NCI-H774 (cell line): ENCODE measurements at places on chromosomes 4 and X.

- DNase-seq = no peak
Measured at GRCh38 chr4:158801066-158801465, 32.2 kb downstream of the FNIP2 start.

DNA sequence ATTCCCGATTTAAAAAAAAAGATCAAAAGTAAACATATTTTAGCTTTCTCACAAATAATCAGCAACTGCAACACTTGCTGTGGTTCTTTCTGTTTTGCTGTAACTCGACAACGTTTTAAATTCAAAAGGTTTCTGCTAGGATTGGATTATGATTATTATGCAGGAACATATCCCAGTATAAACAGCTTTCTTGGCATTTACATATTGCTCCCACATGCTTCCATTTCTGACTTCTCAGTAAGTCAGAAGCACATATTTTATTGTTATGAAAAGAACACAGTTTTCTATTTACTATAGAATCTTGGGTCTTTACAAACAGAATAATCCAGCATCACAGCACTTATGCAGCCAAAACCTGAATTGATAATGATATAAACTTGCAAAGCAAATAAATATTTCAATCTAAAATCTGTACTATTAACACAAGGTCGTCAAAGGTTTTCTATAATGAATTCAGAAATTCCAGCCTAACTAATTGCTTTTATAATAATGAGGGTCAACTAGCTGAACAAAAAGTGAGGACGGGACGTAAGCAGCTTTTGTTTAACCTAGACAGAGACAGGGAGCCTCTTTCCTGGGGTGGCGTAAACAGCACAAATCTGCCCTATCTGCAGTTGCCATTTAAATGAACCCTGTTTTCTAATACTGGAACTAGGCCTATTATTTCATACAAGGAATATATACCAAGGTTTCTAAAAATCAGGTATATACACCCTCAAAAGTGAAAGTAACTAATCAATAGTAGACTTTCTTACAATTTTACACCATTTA, 9.8 kb upstream of the PCDH18 start:
- DNase-seq = no peak

GRCh38 chr4:73593631-73594241, 26.5 kb downstream of the RASSF6 start:
- no peak for DNase-seq

DNA sequence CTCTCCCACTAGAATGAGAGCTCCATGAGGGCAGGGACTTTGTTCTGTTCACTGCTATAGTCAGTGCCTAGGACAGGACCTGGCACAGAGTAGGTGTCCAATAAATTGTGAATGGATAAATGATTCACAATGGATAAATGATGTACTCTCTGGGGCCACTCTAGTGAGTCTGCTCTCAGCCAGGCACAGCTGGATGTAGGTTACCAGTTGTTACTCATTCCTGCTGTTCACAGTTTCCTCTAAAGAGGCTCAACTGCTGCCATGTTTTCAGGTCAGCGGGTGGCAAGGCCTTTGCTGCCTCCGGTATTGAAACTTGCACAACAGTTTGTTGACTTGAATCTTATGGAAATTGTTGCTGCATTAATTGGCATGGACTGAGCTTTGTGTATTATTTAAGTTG, 99.1 kb downstream of the NHSL2 start:
- no peak for DNase-seq

- no peak for DNase-seq
Measured at GRCh38 chr4:105158837-105159236, 12.2 kb downstream of the TET2 start.

DNA sequence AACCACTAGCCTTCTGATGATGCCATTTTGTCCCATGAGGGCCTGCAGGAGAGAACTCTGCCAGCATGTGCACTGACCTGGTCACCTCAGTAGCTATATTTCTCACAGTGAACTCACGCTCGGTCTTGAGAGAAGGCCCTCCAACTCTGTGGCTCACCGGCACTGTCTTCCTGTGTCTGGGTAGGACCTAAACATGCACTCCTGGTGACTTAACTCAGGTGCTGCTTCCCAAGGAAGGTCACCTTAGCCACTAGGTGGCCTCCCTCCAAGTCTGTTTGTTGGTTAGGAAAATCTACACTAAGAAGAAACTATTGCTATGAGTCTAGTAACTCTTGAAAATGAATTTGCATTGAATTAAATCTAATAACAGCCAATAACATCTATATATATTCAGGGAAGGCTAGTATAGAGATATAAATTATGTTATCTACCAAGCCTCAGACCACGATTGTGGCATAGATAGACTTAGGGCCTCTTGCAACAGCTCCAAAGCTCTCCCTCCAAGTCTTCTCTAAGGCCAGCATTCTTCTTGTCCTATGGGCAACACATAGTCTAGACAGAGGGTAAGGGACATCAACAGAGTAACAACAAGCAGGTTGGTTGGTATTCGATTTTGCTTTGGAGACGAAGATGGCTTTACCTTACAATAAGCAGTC, 24.7 kb downstream of the TLR10 start:
- DNase-seq = no peak

GRCh38 chrX:111645607-111646006, 35.4 kb upstream of the ALG13 start:
- no peak for DNase-seq

DNA sequence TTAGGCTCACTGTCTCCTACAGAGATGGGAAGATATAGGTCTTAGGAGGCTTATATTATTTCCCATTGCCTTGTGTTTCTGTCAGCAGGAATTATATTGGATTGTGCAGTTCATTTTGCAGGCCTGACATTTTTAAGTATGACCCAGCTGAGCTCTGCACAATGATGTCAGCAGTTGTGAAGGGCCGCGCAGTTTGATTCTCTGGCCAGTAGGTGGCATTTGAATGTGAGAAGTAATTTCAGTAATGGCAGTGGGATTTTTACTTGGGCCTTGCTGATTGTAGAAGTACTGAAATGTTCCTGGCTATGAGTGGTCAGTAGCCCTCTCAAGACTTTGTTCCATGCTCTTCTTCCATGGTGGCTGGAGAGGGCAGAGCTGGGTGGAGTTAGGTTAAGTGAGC, 247.2 kb upstream of the MTMR8 start:
- no peak for DNase-seq

GRCh38 chr4:144399927-144400326, 246.0 kb upstream of the HHIP start:
- DNase-seq = no peak

DNA sequence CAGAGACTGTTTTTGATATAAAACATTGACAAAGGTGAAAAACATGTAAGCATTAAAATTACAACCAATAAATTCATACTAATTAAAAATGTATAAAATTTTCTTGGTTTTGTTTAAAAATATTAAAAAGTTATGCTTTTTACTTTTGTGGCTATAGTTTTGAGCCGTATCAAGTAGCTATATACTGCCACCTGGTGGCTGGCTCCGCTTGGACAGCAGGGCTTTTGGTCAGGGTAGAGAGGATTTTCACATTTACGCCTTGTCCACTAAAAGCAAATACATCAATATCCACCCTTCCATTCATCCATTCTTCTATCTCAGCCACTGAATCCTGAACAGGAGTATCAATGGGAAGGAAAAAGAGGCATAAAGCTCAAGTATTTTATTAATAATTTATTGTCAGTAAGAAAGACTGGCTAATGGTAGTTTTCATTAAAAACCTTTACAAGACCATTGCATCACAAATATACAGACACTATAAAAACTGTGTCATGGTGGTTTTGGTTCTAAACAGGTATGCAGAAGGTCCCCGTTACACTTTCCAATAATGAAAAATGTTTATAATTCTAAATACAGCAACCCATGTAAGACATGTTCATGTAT, 32.1 kb upstream of the MTNR1A start:
- no peak for DNase-seq

DNA sequence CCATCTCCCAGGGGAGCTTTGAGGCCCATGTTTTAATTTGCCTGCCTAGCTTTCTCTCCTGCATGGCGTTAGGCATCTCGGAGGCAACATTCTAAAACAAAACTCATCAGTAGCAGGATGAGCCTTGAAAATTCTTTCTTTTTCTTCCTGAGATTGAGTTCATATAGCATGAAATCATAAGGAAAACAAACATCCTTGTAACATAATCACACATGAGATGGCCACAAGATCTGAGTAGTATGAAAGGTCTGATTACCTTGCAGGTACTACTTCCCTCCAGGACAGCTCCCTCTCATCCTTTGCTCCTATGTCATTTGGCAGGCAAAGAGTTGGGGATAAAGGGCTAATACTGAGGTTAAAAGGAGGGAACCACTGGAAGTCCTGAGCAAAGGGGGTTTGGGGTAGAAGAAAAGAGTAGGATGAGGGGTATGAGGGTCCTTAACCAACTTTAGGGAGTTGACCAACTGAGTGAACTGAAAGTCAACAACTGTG, 37.5 kb upstream of the CXCL8 start:
- no peak for DNase-seq

DNA sequence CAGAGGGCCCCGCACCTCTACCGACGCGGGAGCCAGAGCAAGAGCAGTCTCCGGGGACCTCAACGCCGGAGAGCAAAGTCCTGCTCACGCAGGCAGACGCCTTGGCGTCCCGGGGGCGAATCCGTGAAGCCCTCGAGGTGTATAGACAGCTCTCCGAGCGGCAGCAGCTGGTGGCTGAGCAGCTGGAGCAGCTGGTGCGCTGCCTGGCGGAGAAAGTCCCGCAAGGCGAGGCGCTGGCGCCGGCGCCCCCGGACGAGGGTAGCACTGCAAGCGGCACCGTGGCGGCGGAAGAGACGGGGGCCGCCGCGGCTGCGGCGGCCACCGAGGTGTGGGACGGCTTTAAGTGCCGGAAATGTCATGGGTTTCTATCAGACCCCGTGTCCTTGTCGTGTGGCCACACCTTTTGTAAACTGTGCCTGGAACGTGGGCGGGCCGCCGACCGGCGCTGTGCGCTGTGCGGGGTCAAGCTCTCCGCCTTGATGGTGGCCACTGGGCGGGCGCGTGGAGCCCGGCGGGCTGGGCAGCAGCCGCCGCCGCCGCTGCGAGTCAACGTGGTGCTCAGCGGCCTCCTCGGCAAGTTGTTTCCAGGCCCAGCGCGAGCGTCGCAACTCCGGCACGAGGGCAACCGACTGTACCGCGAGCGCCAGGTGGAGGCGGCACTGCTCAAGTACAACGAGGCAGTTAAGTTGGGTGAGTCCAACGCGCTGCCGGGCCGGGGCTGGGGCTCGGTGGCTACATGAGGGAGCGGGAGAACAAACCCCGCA, 672 bp downstream of the LONRF3 start:
- peak; percentile 37 for DNase-seq

GRCh38 chrX:104343428-104344129, 88.8 kb upstream of the ESX1 start:
- DNase-seq = no peak

DNA sequence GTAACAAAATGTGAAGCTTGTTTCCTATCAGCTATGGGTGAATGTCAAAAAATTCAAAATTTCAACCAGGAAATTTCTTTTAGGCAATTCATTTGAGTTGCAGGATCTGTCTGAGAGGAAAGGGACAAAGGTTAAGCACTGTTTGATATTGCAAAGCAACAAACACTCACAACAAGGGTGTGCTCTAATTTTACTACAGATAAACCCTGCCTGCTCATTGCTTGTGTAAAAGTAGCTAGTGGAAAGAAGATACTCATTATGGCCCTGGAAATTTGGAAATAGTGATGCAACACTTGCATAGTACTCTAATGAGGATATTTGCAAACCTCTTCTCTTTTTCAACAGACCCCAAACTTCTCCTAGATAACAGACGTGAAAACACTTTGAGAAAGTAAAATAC, 27.1 kb downstream of the FAM47E start:
- DNase-seq = no peak

DNA sequence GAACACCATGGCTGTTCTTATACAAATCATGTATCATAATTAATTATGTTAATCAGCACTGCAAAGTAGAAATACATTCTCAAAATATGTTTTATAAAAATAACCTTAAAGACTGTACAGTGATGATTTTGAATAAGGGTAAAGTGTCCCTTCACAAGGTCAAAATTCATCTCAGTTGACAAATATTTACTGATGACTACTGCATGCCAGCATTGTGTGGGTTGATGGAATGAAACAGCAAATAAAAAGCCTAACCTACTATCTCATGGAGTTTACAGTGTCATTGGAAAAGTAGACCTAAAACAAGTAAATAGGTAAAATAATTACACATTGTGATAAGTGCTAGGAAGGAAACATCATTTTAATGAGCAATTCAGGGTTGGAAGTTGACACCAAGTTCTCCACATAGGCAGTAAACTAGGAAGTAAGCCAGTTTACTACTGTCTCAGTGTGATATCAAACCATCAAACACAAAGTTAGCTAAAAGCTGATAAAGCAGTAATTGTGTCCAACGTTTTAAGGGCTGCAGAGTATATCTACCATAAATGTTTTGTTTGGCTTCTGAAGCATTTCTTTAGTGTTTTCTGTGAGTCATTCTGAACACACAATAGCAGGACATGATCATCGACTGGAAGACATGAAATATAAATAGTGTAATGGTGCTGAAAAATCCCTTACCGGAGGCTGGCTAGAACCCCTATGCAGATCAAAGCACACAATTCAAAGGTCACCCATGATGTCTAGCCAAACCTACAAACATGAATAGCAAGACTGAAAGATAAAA, 221.8 kb downstream of the DACH2 start:
- no peak for DNase-seq

DNA sequence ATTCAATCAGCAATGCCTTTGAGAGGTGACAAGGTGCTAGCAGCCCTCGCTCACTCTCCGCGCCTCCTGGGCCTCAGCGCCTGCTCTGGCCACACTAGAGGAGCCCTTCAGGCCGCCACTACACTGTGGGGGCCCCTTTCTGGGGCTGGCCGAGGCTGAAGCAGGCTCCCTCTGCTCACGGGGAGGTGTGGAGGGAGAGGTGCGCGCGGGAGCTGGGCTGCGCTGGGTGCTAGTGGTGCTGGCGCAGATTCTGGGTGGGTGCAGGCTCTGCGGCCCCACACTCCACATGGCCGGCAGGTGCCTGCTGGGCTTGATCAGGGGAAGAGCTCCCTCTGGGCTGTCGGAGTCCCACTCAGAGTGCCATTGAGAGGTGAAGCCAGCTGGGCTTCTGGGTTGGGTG, 351.0 kb downstream of the GASK1B start:
- DNase-seq = no peak

- no peak for DNase-seq
Measured at GRCh38 chr4:163833669-163834068, 339.2 kb downstream of the TMA16 start.

- no peak for DNase-seq
Measured at GRCh38 chr4:45855857-45856256, 268.0 kb downstream of the GABRG1 start.

- no peak for DNase-seq
Measured at GRCh38 chr4:93960450-93960849, 131.9 kb downstream of the ATOH1 start.

- no peak for DNase-seq
Measured at GRCh38 chr4:21890231-21890630, 58.3 kb downstream of the KCNIP4 start.

GRCh38 chrX:113726898-113727297, 857.0 kb upstream of the HTR2C start:
- DNase-seq = no peak

DNA sequence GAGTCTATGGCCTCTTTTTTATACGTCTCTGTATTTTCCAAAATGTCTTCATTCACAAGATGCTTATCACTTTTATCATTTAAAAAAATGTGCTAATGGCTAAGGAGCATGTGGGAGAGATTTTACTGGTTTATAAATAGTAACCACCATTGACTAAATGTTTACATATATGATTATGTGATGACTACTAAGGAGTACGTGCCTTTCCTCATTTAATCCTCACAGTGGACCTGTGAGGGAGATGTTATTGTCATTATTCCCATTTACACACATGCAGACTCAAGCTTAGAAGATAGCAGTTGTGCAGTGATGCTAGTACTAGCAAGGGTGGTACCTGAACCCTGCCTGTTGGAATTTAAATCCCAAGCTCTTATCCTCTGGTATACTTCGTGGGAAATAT, 2.4 kb downstream of the SRD5A3 start:
- DNase-seq = no peak
